ENCODE measurements at places on chromosomes 6 and 20.

GRCh38 chr6:3467996-3468395, 11.1 kb upstream of the SLC22A23 start:
- DNase-seq = no peak

DNA sequence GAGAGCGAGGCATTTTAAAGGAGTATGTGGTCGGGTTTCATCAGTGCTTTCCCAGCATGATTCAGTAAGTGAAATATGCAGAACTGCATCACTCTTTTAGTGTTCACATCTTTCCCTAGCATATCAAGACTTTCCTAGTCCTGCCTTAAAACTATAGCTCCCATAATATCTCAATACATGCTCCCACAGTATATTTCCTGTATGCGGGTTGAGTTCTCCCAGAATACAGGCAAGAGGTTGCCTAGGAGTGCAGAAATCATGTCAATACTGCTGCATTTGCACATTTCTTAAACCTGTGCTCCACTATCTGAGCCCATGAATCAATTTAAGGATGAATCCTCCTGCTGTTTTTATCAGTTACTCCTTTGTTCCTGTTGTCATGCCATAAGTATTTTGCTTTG, 386.6 kb upstream of the SLC35B3 start:
- no peak for DNase-seq

DNA sequence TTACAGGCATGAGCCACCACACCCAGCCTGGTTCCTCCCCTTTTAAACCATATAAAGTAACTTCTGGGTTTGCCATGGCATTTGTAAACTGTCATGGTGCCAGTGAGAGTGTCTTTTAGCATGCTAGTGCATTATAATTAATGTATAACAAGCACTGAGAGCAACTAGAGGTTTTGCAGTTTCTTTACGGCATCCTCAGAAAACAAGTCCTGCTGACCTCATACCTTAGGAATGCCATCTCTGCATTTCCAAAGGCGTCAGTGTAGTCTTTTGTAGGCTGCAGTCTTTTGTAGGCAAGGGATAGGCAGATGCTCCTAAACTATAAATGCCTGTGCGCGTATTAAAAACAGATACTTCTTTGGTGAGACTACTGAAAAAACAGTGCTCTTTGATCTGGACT, 75.0 kb upstream of the EZR start:
- DNase-seq = no peak

GRCh38 chr20:24720957-24721356, 228.1 kb upstream of the CST7 start:
- no peak for DNase-seq

- DNase-seq = no peak
These were observed 40.2 kb upstream of the LRFN2 start for GRCh38 chr6:40627316-40627715.

DNA sequence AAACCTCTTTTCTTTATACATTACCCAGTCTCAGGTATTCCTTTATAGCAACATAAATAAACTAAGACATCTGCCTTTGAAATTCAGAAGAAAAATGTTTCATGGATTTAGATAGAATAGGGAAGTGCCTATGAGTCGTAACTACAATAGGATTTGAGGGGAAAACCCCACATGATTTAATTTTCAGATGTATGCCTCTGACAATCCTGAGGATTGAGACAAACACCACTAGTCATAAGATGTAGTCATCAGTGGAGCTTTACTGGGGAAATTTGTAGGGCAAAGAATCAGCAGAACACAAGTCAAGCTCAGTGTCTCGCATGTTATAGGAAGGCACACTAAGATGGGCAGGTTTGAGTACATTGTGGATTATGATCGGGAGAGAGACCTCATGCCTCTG, 566.4 kb downstream of the BMP2 start:
- no peak for DNase-seq

GRCh38 chr6:33458676-33459075, 4.3 kb downstream of the ZBTB9 start:
- DNase-seq = no peak

- DNase-seq = no peak
These were observed 172.8 kb downstream of the CDH4 start for GRCh38 chr20:61424628-61425420.

DNA sequence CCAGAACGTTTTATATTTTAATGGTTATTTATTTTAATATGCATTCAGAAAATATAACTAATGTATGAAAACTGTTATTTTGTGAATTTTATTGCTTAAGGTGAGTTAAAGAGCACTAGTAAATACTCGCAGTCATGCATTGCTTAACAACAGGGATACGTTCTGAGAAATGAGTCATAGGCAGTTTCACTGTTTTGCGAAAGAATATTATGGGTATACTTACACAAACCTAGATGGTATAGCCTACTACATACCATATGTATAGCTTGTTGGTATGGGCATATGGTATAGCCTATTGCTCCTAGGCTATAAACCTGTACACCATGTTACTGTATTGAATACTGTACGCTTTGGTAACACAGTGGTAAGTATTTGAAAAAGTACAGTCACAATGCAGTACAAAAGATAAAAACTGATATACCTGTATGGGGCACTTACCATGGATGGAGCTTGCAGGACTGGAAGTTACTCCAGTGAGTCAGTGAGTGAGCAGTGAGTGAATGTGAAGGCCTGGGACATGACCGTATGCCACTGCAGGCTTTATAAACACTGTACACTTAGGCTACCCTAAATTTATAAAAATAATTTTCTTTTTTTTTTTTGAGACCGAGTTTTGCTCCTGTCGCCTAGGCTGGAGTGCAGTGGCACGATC, 38.5 kb downstream of the ARFGEF2 start:
- no peak for DNase-seq

GRCh38 chr6:84554074-84554473, 210.3 kb downstream of the TBX18 start:
- no peak for DNase-seq

DNA sequence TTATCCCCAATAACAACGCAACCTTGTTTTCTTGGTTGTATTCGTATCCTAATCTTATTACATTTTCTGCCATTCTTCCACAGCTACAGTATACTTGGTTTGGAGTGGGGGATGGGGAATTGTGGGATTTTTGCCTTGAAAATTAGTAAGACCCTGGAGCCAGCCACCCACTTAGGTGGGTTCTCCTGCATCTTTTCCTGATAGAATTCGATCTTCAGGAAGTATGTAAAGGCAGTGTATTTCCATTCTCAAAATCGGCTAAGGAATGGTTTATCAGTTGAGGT, 1.1 kb downstream of the ITCH start:
- no peak for DNase-seq

DNA sequence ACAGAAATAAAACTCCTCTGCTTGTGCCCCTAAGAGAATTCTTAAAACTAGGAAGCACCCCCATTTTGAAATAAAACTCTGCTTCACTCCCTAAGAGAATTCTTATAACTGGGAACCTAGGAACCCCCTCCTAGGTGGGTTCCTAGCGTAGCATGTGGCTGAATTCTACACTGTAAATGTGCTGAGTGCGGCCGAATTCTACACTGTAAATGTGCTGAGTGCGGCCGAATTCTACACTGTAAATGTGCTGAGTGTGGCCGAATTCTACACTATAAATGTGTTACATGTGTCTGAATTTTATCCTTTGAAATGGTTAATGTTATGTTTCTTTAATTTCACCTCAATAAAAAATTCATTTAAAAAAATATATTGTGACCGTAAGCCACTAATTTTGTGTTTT, 79.3 kb downstream of the PSMB1 start:
- no peak for DNase-seq

GRCh38 chr20:10806539-10806938, 132.7 kb upstream of the JAG1 start:
- DNase-seq = no peak

DNA sequence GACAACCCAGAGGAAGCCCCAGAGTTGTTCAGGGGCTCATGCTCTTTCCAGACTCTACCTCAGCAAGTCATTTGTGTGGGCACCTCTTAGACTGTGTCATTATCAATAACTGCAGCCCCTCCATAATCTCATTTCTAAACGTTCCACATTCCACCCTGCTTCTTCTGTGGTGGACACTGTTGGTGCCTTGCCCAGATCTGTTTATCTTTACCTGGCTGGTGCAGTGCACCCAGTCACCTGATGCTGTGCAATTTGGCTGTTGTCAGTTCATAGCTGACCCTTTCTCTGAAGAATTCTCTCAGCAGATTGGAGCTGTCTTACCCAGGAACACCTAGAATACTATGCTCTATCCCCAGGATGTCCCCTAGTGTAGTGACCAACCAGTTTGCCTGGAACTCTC, 80.0 kb downstream of the ATRN start:
- DNase-seq = no peak

DNA sequence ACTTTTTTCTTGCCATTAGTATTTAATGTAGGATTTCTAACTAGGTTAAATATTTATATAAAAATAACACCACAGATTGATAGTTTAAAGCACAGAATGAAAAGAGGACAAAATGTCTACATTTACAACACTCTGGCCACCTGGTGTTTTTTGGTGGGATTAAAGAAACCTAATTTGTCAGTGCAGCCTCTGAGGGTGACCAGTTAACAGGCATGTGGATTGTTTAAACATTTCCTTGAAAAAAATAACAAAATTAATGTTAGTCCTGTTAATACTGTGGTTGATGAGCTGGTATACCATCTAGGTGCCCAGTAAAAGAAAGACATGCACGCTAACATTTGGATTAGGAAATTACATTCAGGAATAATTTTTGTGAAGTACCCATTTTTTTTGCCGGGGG, 8.8 kb downstream of the SLC9A8 start:
- DNase-seq = no peak

DNA sequence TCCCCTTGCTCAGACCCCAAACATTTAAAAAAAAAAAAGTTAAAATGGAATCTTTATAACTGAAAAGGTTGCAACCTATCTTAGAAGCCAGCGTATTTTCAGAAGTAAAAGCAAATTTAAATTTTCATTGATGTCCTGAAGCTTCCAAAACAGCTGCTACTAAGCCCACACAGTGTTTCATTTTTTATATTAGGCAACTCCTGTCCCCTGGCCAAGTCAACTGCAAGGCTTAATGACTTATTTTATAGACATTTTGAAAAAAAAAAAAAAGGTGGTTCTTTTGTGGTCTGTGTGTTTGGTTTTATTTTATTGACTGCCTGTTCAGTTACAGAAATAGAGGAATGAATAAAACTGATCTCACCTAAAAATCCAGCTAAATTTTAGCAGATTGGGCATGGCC, 13.0 kb downstream of the CFAP61 start:
- no peak for DNase-seq

DNA sequence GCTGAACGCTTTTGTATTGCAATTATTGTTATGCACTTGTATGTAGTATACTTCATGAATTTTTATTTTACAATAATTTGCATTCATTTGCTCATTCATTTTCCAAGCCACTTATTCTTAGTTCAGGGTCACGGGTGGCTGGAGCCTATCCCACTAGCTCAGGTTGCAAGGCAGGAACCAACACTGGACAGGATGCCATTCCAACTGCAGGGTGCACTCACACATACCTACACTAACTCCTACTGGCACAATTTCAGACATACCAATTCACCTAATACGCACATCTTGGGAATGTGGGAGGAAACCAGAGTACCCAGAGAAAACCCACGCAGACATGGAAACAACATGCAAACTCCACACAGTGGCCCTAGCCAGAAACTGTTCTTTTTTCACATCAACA, 61.8 kb downstream of the LMBRD1 start:
- no peak for DNase-seq

DNA sequence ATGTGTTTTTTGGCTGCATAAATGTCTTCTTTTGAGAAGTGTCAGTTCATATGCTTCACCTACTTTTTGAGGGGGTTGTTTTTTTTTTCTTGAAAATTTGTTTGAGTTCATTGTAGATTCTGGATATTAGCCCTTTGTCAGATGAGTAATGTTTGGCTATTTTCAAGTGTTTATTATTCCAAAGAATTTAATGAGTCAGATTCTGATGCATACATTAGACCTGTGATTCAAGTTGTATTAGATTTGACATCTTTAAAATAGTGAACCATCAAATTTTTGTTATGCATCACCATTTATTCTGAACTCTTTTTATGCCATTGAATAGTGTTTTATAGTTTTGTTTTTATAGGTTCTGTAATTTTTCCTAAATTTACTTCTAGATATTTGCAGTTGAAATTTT, 319.3 kb downstream of the PKHD1 start:
- DNase-seq = no peak

GRCh38 chr6:166375013-166375412, 7.7 kb downstream of the MPC1 start:
- DNase-seq = no peak

GRCh38 chr6:114707081-114707620, 364.3 kb upstream of the HS3ST5 start:
- no peak for DNase-seq

DNA sequence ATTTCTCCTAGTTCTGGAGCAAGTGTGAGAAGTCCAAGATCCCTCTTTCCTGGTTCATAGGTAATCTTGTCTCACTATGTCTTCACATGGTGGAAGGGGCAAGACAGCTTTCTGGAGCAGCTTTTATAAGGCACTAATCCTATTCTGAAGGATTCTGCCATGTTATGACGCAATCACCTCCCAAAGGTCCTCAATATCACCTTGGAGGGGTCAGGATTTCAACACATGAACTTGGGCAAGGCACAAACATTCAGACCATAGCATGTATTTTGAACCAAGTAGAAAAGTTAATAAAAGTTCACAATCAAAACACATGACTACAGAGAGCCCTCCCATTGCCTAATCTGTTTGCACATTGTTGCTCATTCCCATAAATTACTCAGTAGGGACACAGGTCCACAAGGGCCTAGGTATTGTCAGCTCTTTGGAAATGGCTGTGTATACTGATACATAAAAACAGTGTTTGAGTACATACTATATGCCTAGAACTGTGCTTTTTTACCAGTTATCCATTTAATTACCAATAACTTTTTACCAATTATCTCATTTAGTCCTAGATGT, 11.3 kb upstream of the TRDN start:
- no peak for DNase-seq

DNA sequence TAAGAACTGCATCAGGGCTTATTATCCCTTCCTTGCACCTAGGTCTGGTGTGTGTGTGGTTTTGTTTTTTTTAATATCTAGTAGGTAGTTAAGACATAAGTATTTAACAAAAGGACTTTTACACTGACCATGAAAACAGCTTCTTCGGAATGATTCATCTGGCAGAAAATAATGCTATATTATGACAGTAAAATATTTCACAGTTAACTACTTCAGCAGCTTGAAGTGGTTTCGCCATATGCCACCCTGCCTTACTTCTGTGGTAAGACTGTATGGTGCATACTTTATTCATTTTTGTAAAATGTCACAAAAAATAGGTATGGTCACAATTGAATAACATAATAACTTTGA, 858 bp upstream of the PTPRK start:
- no peak for DNase-seq

GRCh38 chr6:111076024-111076695, 11.1 kb upstream of the SLC16A10 start:
- no peak for DNase-seq

Data from CD4-positive, alpha-beta T cell treated with Interleukin-17A for 4 hours (primary cell).